ENCODE measurements at places on chromosomes 6 and 20.

DNA sequence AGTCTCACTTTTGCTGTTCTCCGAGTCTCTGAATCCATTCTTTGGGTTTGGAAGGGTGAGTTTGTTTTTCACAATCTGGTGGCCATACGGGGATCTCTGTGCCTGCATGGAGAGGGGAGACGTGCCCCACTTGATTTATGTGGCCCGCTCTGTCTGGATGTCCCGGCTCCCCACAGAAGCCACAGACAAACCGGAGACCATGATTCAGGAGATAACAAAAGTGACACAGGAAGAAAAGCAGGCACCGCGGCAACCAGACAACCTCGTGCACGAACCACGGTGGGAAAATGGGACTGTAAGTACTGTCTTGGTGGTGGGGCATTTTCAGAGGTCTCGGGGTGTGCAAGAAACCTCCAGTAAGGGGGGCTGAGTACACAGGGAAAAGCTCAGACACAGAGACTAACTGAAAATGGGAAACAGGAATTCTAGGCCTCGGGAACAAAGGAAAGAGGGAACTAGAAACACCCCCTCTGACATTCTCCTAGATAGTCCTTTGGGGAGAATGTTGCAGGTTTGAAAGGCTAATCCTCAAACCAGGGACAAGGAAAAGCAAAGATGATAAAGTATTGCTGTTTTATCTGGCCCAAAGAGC lies 22.1 kb upstream of the ZNF318 start:
- peaks cover 53% of the 10 kb centered on the region for H3K27me3 ChIP-seq
- no peak for DNase-seq
- peaks cover 13% of the 10 kb centered on the region for H3K4me1 ChIP-seq
- H3K27ac ChIP-seq, result no peak overlapping the region
- H3K4me3 ChIP-seq, result no peak overlapping the region
- H3K36me3 ChIP-seq, result no peaks in the 10 kb centered on the region

DNA sequence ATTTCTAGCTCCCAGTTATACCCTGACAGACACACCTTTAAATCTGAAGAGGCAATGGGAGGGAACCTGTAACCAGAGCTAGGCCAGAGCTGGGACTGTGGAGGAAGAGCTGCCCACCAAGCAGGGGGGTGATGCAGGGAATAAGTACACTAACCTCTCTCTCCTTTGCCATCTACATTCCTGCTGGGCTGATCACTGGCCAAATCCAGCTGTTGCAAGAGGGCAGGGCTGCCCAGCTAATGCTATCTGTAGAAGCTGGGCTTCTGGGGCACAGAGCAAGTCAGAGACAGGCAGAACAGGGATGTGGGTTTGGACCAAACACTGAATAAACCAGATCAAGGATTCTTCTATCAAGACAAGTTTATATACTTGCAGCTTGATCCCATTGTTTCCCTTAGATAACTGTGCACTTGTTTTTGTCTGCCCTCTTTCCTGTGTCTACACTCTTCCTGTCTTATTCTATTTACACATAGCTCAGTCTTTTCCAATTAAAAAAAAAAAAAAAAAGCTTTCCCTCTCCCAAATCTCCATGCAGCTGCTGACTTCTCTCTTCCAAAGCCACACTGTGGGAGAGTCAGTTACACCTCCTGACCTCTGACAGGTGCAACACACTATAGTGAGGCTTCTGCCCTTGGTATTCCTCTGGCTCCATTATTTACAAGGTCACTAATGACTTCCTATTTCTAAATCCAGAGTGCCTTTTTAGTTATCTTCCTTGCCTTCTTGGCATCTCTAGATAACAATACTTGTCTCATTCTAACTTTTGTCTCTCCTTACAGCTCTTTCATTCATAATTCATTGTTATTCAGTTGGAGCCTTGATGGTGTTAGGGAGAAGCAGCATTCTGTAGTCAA lies 43.7 kb downstream of the TRIM38 start:
- H3K27me3 ChIP-seq, result no peaks in the 10 kb centered on the region
- H3K4me1 ChIP-seq, result peaks cover 9% of the 10 kb centered on the region
- H3K4me3 ChIP-seq, result no peak overlapping the region
- H3K36me3 ChIP-seq, result no peaks in the 10 kb centered on the region

DNA sequence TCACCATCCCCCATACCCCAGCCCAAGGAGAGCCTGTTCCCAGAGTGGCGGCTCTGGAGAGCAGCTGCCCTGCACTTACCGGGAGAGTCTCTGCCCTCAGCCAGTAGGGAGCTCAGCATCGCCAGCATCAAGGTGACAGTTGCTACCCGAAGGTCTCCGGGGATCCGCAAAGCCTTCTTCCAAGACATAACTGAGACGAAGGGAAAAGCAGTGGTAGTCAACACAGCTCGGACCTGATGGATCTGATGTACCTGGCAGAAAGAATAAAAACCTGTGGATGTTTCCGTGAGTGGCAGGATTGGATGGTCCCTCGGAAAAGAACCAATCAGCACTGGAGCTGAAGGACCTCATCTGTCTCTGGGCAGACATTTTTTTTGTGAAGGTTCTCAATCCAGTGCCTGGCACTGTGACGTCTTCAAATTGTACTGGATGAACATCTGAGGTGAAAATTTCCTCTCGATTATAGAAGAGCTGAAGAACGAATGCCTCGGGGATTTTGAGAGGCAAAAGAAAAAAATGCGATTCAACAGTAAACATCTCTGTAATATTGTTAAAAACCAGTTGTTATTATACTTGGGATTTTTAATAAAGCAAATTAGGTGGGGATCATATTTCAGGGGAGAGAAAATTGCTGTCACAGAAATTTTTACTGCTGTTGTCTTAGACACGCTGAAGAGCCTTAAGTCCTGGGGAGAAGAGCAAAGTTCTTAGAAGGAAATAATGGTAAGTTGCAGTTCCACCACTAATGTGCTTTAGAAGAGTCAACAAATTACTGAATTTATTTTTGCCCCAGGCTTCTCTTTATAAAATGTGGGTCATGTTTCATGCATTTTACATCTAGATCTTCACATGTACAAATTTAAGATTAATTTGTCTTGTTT lies at the start of gene HLA-DQB1:
HLA-DQB1 (minus strand) TSS at position 238 of the 881 bp plus-strand sequence; CDS start at position 188, 50 bp downstream.
- peak; percentile 22 for DNase-seq
- H3K4me1 ChIP-seq, result no peaks in the 10 kb centered on the region
- H3K36me3 ChIP-seq, result no peaks in the 10 kb centered on the region

DNA sequence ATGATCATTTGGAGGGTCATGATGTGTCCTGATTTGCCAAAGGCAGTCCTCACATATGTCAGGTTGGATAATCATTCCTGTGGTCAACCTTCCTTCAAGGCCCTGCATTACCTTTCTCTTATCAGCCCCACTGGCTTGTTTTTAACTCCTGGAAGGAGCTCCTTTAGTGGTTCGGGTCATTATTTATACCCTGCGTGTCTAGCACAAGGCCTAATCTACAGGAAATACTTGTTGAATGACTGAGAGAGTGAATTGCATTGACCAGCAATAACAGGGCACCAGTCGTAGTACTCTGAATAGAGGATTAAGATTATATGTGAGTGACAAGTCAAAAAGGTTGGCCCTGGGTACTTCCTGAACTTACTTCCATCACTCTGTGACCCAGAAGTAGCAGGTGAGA lies 4.5 kb downstream of the HIVEP2 start:
- H3K27me3 ChIP-seq, result no peaks in the 10 kb centered on the region
- H3K4me3 ChIP-seq, result no peak overlapping the region
- H3K36me3 ChIP-seq, result no peaks in the 10 kb centered on the region
- peaks cover 28% of the 10 kb centered on the region for H3K4me1 ChIP-seq

DNA sequence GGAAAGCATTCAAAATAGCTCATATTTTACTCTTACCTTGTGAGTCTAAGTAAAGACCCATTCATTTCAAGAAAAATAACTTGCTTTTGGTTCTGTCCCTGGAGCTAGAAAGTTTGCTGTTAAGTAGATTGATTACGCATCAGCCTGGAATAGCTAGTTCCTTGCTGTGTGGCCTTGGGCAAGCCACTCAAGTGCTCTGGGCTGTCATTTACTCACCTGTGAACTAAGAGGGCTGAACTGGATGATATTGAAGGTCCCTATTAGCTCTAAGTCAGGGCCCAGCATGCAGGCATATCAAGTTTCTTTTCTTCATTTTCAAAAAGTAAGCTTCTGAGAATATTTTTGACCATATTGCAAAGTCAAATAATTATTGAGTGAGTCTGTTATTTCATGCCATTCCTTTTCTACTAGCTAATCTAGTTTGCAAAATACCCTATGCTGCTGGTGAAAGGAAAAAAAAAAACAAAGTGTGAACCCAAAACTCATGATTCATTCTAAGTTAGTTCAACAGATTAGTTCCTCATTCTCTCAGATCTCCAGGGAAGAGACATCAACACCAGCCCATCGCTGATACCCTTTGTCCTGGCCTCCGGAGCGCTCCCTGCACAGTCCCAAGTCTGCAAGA lies 106.5 kb upstream of the GMDS start:
- H3K27ac ChIP-seq, result peak overlapping the region; percentile 8
- DNase-seq, result no peak
- peaks cover 13% of the 10 kb centered on the region for H3K4me1 ChIP-seq
- H3K36me3 ChIP-seq, result no peaks in the 10 kb centered on the region

DNA sequence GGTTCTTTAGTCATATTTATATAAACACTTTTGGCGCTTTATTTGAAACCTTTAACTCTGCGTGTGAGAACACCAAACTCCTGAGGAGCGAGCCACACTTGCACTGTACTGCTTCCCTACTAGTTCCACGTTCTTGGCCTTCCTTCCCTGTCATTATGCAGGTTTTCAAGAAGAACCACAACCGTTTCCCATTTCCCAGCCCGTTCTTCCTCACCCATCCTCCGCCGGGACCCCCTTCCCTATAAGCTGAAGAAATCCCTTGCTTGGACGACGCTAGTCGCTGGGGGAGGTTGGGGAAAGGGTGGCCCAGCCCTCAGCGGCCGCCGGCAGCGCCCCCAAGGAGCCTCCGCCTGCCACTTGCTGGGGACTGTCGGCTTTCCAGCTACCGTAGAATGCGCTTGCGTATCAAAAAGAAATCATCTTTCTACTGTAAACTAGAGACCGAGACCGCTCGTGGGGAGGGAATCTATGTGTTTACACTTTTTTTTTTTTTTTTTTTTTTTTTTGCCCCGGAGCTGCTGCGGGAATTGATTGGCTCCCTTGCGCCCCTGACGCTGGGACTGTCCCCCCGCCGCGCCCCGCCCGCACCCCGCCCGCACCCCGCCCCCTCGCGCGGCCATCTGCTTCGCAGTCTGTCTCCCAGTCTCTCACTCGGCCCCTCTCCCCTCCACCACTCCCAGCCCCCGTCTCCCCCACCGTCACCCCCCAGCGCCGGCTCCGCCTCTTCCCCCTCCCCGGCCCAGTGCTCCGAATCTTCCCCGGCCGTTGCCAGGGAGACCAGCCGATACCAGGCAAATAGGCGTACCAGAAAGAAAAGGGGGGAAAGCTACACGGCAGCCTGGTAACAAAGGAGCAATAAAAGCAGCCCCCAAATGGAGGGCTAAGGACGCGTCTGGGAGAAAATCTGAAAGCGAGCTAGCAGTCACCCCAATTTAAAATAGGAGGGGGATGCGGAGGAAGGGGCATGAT lies 2.3 kb upstream of the MARCKS start:
- no peaks in the 10 kb centered on the region for H3K36me3 ChIP-seq
- H3K4me3 ChIP-seq, result peak overlapping the region; percentile 100
- H3K27me3 ChIP-seq, result no peaks in the 10 kb centered on the region
- peak; percentile 44 for DNase-seq

- H3K4me1 ChIP-seq, result no peaks in the 10 kb centered on the region
- no peak overlapping the region for H3K4me3 ChIP-seq
- no peaks in the 10 kb centered on the region for H3K36me3 ChIP-seq
- DNase-seq, result no peak
Measured at GRCh38 chr6:127207591-127208120, 59.0 kb upstream of the RNF146 start.

DNA sequence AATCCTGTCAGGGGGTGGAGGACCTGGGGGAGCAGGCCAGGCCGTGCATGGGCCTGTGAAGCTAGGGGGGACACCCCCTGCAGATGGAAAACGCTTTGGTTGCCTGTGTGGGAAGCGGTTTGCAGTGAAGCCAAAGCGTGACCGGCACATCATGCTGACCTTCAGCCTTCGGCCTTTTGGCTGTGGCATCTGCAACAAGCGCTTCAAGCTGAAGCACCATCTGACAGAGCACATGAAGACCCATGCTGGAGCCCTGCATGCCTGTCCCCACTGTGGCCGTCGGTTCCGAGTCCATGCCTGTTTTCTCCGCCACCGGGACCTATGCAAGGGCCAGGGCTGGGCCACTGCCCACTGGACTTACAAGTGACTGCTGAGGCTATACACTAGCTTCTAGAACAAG lies 1.8 kb downstream of the ZBTB9 start:
- no peaks in the 10 kb centered on the region for H3K27me3 ChIP-seq
- peaks cover 9% of the 10 kb centered on the region for H3K36me3 ChIP-seq
- no peak overlapping the region for H3K4me3 ChIP-seq
- no peak for DNase-seq
- H3K27ac ChIP-seq, result no peak overlapping the region
- peaks cover 20% of the 10 kb centered on the region for H3K4me1 ChIP-seq

GRCh38 chr20:2519115-2519809 lies 10.5 kb upstream of the ZNF343 start:
- no peaks in the 10 kb centered on the region for H3K36me3 ChIP-seq
- H3K27ac ChIP-seq, result no peak overlapping the region
- H3K4me1 ChIP-seq, result peaks cover 13% of the 10 kb centered on the region
- DNase-seq, result no peak

DNA sequence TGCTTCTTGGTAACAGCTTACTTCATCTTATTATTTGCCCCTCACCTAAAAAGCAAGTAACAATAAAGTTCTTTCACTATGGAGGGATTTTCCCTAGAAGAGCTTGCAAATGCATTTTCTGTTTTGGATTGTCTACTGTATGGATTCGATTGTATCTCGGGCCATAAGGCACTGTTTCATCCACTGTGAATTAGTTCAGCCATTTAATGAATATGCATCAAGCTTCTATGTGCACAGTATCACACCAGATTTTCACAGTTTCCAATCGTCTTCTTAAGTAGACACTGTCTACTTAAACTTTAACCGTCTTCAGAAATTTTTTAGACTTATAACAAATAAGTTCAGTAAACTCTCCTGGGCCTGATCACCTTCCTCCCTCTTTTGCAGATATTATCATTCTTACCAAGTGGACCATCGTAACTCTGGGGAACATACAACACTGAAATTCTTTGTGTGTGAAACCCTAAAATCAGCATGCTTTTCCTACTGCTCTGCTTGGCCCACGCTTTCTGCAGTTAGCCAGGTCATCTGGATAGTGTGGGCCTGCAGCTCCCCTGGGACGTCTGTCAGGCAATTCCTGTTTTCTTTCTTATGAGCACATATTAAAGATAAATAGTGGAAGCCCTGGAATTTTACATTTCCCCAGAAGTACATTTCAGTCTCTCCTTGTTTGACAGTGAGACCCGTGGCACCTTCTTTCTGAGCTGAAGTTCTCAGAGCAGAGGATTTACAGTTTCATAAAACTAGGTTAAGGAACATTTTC lies 136.5 kb upstream of the PDE10A start:
- H3K27ac ChIP-seq, result no peak overlapping the region
- no peak for DNase-seq
- H3K4me1 ChIP-seq, result no peaks in the 10 kb centered on the region
- H3K36me3 ChIP-seq, result no peaks in the 10 kb centered on the region
- no peak overlapping the region for H3K4me3 ChIP-seq

GRCh38 chr20:12049125-12049524 lies 131.4 kb downstream of the BTBD3 start:
- H3K36me3 ChIP-seq, result no peaks in the 10 kb centered on the region
- H3K4me3 ChIP-seq, result no peak overlapping the region
- no peaks in the 10 kb centered on the region for H3K27me3 ChIP-seq
- no peak for DNase-seq
- H3K27ac ChIP-seq, result no peak overlapping the region

Measured in HepG2 (cell line).